AML-193 (cell line): ENCODE measurements at places on chromosomes 12 and 14.

DNA sequence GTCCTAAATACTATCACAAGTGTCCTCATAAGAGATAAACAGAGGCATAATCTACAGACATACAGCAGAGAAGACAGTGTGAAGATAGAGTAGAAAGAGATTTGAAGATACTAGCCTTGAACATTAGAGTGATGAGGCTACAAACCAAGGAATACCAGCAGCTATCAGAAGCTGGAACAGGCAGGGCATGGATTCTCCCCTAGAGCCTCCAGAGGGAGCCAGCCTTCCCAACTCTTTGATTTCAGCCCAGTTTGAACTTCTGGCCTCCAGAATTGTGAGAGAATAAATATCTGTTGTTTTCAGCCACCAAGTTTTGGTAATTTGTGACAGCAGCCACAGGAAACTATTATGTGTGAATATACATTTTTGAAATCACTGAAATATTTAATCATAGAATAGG lies 47.2 kb downstream of the CCDC91 start:
- no peak for DNase-seq

- no peak for DNase-seq
Measured at GRCh38 chr14:100775831-100776591, 49.3 kb downstream of the DLK1 start.

- no peak for DNase-seq
Measured at GRCh38 chr12:62135553-62136200, 124.5 kb upstream of the USP15 start.

- DNase-seq: no peak
Measured at GRCh38 chr14:51431741-51432140, 191.7 kb downstream of the TMX1 start.

GRCh38 chr12:32824596-32824995 lies 68.9 kb upstream of the YARS2 start:
- no peak for DNase-seq

DNA sequence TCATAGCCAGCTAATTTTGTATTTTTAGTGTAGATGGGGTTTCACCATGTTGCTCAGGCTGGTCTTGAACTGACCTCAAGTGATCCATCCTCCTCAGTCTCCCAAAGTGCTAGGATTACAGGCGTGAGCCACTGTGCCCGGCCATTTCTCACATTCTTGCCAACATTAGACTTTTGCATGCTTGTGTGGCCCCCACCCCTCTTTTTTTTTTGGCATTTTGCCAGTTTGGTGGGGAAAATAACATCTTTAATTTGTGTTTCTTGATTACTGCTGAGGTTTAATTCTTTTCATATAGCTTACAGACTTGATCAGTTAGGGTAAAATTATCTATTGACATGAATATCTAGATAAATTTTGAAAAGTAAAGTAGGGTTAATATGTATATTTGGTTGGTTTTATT lies 3.8 kb downstream of the CCT2 start:
- DNase-seq: no peak

GRCh38 chr12:110317911-110318310 lies 36.9 kb downstream of the ATP2A2 start:
- DNase-seq: no peak

GRCh38 chr12:133081159-133081780 lies 547 bp downstream of the ZNF140 start:
- no peak for DNase-seq

DNA sequence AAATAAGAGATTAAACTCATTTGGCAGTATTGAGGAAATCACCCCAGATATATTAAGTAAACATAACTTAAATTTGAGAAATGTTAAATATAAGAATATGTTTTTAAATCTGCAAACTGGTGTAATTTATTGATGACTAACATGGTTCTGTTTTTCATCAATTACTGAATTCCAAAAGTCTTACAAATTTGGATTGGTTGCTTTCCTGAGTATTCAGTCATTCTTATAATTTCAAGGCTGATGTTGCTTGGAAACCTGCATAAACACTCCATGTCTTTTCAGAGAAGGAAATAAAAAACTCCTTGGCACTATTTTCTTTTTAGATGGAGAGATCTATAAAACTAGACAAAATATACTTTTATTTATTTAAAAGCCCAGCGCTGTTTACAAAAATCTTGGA lies 71.7 kb downstream of the NOVA1 start:
- DNase-seq: no peak

- DNase-seq: no peak
Measured at GRCh38 chr14:98974113-98974512, 297.9 kb downstream of the BCL11B start.

- peak; percentile 50 for DNase-seq
Measured at GRCh38 chr12:104059963-104060362, 4.4 kb upstream of the HCFC2 start.

GRCh38 chr12:95548539-95549391 lies 2.5 kb downstream of the USP44 start:
- DNase-seq: no peak

- no peak for DNase-seq
Measured at GRCh38 chr14:63773504-63773903, 45.6 kb upstream of the SGPP1 start.

DNA sequence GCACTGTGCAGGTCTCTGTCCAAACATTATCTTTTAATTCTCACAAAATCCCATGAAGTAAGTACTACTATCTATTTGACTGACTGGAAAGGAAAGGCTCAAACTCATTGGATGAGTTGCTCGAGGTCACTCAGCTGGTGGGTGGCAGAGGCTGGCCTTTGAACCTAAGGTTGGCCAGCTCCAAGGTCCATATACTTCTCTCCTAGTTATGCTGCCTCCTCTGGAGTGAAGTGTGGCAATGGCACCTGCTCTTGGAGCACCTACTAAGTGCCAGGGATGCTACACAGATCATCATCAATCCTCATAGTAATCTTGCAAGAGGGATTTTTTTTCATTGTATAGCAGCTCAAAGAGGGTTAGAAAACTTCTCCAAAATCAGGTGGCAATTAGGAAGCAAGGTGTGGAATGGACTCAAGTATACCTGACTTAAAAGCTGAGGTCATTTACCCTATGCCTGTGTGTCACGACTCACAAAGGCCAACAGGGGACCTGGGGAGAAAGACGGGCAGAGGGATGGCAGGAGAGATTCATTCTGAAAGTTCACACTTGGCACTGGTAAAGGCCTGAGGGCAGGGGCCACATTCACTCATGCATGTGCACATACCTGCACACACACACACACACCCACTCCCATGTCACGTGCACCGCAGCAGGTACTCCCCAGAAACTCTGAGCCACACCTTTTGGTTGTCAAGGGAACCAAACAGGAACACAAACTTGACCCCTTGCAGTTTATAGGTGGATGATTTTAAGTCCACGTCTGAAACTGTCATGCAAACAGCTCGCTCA lies 146.4 kb downstream of the FOXN3 start:
- no peak for DNase-seq

DNA sequence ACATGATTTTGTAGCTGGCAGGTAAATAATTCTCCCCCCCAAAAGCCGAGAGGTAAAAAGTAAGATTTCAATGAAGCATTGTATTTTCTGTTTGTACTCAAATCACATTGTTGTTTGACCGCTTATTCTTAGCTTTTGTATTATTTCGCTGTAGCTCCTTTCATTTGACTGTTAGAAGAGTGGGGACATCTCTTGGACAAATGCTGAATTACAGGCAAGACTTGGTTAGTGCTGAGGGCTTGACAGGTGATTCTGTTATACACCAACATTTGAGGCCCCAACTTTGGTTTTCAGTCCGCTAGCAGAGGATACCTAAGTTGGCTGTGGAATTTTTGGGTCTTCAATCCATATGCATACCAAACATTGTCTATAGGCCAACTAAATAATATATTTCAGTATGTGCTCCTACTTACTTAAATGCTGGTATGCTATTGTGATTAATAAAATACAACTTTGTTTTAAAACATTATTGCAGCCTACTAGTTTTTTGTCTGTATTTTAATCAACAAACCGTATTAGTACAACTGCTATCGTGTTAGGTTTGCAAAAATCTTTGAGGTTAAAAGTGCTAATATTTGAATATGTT lies 102.2 kb downstream of the ERC1 start:
- DNase-seq: peak; percentile 80

GRCh38 chr14:64645220-64645892 lies 58.9 kb upstream of the PLEKHG3 start:
- no peak for DNase-seq

DNA sequence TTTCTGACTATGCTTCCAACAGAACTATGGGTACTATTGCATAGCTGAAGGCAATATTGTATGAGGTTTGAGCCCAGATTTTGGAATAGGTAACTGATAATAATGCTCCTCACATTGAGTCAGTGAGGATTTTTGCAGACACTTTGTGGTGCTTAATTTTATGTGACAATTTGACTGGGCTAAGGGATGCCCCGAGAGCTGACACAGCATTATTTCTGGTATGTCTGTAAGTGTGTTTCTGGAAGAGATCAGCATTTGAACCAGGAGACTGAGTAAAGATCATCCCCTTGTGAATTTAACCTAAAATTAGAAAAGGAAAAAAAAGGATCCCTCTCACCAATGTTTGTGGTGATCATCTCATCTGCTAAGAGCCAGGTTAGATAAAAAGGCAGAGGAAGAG lies 404.9 kb downstream of the AEBP2 start:
- DNase-seq: no peak

DNA sequence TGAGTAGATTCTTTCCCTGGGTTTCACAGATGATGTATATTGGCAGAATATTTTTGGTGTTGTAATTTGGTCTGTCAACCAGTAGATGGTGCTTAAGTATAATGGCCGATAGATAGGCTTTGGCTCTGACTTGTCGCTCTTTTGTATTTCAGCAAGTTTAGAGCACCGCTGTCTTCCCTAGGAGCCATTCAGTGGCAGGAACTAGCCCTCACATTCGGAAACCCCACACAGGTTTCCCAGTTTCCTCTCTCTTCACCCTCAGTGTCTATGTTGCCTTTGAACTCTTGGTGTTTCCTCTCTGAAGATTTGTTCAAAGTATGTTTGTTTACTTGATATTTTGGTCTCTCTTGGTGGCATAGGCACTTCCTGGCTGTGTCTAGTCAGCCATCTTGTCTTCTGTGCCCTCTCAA lies 102.2 kb downstream of the GPHN start:
- DNase-seq: peak; percentile 9

GRCh38 chr12:30961030-30961429 lies 34.5 kb downstream of the TSPAN11 start:
- DNase-seq: no peak

DNA sequence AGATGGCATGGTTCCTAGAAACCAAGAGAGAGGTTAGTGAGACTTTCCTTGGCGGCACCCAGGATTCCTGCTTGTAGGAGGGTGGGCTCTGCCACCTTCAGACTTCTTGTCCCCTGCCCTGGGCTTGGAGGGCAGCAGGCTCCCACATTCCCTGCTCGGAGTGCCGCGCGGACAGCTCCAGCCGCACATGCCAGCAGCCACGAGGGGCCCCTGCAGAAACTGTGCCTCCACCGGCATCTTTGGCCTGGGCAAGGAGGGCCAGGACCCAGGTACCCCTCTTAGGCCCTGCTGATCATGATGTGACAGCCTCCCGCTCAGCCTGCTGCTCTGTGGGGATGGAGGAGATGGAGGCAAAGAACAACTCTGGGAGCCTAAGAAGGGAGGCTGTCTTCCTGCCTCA lies 62.3 kb downstream of the PRIMA1 start:
- no peak for DNase-seq

DNA sequence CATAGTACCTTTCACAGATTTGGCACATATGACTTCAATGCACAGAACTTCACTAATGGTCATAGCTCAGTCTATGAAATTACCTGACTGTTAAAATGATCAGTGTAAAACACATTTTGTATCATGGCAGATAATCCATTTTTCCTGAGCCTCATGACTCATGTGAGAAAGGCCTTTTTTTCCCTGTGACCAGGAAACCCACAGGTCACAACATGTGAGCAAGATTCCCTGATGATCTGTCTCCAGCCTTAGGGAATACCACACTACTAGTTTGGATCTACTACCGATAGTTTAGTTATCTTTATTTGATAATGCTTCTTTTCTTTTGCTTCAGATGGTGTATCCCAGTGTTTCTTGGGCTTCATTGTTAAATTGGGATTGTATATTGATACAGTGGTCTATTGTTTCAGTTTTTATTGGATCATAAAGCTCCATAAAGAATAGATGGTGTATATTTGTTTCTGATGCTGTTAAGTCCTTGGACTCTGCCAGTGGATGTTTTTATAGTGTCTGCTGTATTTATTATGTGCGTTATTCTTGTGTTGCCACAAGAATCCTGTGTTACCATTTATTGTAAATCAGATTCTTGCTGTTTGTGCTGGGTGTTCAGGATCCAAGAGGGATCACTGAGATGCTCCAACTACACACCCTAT lies 248.7 kb upstream of the PELI2 start:
- no peak for DNase-seq

DNA sequence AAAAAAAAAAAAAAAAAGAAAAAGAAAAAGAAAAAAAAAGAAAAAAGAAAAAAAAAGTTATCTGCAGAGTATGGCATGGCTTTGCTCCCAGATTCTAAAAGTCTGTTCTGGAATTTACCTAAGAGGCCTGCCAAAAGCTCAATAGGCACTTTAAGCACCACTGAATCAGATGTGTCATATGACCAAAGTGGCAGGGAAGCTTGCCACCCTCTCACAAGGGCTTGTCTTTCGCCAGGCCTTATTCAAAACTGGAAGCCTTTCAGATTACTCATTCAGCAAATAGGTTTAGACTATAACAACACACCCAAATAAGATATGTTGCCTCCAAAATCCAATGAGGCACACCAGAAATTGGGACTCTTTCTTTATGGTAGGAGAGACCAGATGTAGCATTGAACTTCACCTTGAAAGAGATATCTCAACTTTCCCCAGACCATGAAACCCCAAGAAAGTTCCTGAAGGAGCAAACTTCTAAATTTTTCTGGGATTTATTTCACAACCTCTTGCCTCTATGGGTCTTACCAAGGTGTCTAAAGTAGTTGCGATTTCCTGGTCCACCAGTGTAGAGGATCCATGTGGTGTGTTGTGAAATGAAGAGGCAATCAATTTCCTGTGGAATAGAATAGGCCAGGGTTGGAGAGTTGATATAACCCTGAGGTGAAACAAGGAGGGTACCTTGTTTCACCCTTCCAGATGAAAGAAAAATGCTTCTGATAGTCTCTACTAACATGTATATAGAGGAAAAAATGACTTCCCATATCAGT lies 218.8 kb downstream of the DAD1 start:
- DNase-seq: no peak

- no peak for DNase-seq
Measured at GRCh38 chr14:88470542-88471440, 84.0 kb downstream of the PTPN21 start.

GRCh38 chr12:116152268-116152667 lies 125.2 kb downstream of the MED13L start:
- DNase-seq: no peak
